Stimulated activated CD4-positive, alpha-beta T cell treated with anti-CD3 and anti-CD28 coated beads, Interleukin-12 subunit alpha, Interleukin-12 subunit beta, amount 100 ng/mL, for 24 hours (primary cell): ENCODE measurements at places on chromosomes 12 and 14.

DNA sequence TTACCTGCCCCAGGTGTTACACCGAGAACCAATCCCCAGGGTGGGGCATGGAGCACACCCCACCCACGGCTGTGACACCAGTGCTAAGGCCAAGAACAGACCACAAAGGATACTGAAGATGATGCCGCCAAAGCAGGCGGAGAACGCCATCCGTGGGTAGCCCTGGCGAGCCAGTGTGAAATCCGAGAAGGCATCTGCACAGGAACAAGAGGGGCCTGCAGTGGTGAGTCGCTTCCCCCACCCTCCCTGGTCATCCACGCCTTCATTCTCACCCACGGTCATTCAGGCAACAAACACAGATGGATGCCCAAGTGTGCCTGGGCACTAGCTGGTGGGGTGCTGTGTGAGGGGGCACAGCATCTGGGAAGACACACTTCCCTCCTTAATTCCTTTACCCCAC, 28.5 kb downstream of the SLC8B1 start:
- DNase-seq, result no peak

GRCh38 chr14:34228650-34228976, 233.4 kb downstream of the SPTSSA start:
- no peak for DNase-seq

- peak; percentile 76 for DNase-seq
Observed at GRCh38 chr12:76878899-76879709, at the start of gene CSRP2. CSRP2 (minus strand) TSS chr12:76879019; CDS start chr12:76866260, 12,759 bp downstream.

DNA sequence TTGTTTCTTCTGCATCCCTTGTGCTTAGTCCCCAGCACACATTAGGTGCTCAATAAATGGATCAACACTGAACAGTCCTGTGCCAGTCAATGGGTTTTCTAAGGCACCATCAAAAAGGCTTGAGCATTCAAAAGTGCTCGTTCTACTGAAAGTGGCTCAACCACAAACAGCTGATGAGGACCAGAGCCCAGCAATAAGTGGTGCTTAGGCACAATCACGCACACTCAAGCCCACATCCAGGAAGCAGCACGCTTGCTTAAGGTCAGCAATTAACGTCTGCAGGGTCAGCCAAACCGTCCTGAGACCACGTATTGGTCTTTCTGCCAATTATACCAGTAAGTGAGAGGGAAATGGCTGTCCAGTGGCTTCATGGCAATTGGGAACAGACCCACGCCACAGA, 56.5 kb downstream of the PRIMA1 start:
- no peak for DNase-seq

GRCh38 chr12:5402009-5402935, 29.6 kb upstream of the NTF3 start:
- no peak for DNase-seq

DNA sequence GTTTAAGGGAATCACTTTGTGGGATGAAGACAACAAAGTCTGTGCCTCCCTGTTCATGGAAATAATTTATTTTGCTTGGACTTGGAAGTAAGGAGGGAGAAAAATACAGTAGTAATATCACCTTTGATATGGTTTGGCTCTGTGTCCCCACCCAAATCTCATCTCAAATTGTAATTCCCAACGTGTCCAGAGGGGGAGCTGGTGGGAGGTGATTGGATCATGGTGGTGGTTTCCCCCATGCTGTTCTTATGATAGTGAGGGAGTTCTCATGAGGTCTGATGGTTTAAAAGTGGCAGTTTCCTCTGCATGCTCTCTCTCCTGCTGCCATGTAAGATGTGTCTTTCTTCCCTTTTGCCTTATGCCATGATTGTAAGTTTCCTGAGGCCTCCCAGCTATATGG, 460.7 kb downstream of the NOVA1 start:
- DNase-seq, result no peak

GRCh38 chr12:107990325-107990724, 138.8 kb upstream of the WSCD2 start:
- DNase-seq, result no peak

DNA sequence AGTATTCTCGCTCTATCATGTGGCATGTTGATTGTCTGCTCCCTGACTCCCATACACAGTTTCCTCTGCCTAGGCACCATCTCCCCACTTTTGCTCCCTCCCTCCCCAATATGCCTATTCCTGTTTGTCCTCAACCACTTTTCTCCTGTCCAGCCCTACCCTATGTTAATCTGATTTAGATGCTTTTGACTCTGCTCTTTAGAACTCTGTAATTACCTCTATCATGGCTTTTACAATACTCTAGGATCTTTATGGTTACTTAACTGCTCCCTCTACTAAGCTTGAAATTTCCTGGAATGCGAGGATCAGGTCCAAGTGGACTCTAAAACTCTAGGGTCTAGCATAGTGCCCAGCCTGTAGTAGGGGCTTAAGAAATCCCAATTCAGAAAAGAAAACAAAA, 68.6 kb downstream of the TGFB3 start:
- DNase-seq, result no peak

- no peak for DNase-seq
Observed at GRCh38 chr12:5548152-5548943, 116.4 kb downstream of the NTF3 start.

GRCh38 chr12:122891661-122892525, 4.0 kb downstream of the VPS37B start:
- DNase-seq, result no peak

- DNase-seq, result no peak
Observed at GRCh38 chr14:77264466-77265186, 6.4 kb downstream of the NGB start.

GRCh38 chr14:74599946-74600345, 12.1 kb downstream of the LTBP2 start:
- no peak for DNase-seq
